NCI-H526 (cell line): ENCODE measurements at places on chromosomes 7 and 10.
A peak's percentile ranks its signal among the peaks of the same experiment; 100 is the strongest.

- no peak for DNase-seq
These were observed 325.8 kb upstream of the ZMIZ1 start for GRCh38 chr10:78742730-78743615.

DNA sequence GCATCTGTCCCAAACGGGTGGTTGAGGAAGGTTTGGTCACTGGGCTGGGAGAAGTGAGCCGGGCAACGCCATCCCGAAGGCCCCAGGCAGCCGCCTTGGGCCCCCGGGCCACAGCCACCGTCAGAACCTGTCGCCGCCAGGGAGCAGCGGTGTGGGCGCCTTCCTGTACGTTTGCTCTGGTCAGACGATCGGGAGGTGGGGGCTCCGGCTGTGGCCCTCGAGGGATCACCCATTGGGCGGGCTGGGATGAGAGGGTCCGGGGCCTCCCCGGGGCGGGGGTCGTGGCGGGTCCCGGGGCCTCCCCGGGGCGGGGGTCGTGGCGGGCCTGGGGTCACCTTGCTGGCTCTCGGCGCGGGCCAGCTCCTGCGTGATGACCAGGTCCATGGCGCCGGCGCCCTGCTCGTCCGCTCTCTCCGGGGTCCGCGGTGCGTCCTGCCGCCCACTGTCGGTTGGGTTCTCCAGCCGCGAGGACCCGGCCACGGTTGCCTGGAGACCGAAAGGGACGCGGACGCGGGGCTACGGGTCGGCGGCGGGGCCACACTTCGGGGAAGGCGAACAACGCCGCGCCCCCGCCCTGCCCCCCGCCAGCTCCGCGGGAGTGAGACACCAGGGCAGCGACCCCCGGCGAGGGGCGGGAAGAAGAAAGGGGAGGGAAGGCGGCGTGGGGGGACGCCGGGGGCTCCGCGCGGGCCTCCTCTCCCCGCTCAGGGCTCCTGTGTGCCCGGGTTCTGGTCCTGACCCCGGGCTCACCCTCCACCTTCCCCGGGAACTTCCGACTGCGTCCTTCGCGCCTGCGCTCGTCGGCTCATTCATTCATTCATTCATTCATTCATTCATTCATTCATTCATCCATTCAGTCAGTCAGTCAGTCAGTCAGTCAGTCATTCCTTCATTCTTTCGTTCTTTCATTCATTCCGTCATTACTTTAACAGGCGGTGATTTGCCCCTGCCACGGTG is at the start of gene CFAP46:
Gene CFAP46, minus strand, starts transcription at position 470 of the 957 bp plus-strand sequence. Its CDS starts 86 bp downstream, at position 384.
- no peak for DNase-seq

- no peak for DNase-seq
These were observed 97.4 kb upstream of the PDCD4 start for GRCh38 chr10:110774069-110775019.

GRCh38 chr7:91373111-91373800 is 109.0 kb downstream of the FZD1 start:
- DNase-seq = no peak

- no peak for DNase-seq
These were observed 22.6 kb downstream of the COL1A2 start for GRCh38 chr7:94417306-94417705.

GRCh38 chr7:103894656-103895596 is 94.5 kb downstream of the RELN start:
- DNase-seq = no peak

DNA sequence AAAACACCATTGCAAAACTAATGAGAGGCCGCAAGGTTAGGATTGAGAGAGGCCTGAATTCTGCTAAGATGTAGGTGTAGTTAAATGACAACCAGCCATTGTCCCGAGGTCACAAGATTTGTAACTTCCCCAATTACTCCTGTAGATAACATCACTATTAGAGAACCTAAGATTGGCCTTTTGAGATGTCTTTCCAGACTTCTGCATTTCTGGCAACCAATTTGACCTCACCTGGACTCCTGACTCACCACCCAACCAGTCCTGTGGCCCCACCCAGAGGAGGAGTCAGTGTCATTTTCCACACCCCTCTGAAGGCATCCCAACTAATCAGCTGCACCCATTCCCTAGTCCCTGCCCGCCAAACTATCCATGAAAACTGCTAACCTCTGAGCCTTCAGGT is 115.7 kb downstream of the PRKAG2 start:
- DNase-seq = no peak

DNA sequence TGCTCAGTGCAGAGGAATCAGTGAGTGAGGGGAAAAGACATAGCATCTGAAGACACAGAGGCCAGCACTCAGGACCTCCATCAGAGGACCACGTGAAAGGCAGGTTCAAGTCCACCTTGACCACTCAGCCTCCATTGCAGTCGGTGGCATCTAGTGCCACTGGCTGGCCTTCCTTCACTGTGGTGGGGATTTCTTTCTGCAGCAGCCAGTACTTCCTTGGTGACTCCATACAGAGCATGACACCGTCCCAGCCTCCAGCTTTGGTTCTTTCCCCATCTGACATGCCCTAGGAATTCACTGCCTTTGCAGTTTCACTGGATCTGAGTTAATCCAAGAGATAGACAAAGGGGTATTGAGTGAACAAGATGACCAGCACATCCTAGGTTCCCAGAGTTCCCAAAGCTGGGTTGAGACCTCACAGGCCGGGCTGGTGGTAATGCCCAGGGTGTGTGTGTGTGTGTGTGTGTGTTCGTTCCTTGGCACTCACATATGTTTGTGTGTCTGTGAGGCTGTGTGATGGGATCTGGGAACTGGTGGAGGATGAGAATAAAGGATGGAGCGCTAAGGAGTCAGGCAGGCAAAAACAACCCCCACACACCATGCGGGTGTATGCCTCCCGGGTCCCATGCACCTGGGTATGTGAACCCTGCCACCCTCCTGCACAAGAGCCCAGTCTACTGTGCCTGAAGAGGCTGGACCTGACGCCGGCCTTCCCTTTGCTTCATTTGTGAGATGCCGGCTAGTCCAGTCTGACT is 57.8 kb downstream of the SYPL1 start:
- DNase-seq = no peak

DNA sequence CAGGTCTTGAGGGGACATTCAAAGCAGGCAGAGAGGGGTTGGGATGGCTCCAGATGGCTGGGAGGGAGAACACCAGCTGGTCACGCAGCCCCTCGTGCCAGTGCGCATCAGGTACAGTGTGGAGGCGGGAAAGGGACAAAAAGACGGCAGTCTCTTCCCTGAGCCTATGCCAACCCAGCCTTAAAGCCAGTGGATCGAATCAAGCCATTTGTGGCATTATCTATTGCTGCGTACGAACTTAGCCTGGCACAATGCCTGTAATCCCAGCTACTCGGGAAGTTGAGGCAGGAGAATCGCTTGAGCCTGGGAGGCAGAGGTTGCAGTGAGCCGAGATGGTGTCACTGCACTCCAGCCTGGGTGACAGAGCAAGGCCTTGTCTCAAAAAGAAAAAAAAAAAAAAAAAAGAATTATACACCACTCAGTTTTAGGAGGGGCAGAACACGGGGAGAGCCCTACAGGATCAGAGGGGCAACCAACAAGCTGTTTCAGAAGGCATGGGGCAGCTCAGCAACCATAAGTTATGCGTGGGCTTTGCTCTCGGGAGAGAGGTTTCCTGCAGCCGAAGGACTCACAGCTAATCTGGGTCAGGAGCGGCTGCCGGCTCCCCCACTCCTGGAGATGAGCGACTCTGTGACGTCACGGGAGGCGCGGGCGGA is 356 bp upstream of the NDUFB2 start:
- peak; percentile 12 for DNase-seq

DNA sequence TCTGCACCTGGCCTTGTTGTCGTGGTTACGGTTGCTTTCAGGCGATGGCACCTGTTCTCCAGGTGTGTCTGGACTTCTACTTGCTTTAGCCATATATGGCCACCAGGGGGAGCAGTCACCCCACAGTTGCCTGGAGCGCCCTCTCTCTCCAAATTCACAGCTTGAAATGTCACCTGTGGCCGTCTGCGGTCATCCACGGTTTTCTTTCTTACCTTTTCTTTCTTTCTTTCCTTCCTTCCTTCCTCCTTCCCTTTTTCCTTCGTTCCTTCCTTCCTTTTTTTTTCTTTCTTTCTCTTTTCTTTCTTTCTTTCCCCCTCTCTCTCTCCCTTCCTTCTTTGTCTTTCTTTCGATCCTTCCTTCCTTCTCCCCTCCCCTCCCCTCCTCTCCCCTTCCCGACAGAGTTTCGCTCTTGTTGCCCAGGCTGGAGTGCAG is 150.5 kb upstream of the VKORC1L1 start:
- peak; percentile 82 for DNase-seq

- DNase-seq = no peak
These were observed 16.4 kb downstream of the STAMBPL1 start for GRCh38 chr10:88896372-88896993.

GRCh38 chr10:129780198-129780597 is 183.9 kb downstream of the EBF3 start:
- DNase-seq = no peak

- DNase-seq = no peak
These were observed 23.9 kb downstream of the RNF133 start for GRCh38 chr7:122675011-122675410.

- DNase-seq = no peak
These were observed 15.9 kb downstream of the UBN2 start for GRCh38 chr7:139246905-139247304.
